ENCODE measurements at places on chromosomes 3 and 15.

- DNase-seq: no peak
These were observed 6.2 kb upstream of the ISLR2 start for GRCh38 chr15:74124196-74124595.

GRCh38 chr15:32218666-32219065 lies 184.4 kb downstream of the GOLGA8K start:
- DNase-seq: no peak

- DNase-seq: no peak
These were observed 9.4 kb downstream of the IGSF11 start for GRCh38 chr3:119025171-119025795.

- DNase-seq: no peak
These were observed 815 bp upstream of the GRM2 start for GRCh38 chr3:51706021-51706485.

DNA sequence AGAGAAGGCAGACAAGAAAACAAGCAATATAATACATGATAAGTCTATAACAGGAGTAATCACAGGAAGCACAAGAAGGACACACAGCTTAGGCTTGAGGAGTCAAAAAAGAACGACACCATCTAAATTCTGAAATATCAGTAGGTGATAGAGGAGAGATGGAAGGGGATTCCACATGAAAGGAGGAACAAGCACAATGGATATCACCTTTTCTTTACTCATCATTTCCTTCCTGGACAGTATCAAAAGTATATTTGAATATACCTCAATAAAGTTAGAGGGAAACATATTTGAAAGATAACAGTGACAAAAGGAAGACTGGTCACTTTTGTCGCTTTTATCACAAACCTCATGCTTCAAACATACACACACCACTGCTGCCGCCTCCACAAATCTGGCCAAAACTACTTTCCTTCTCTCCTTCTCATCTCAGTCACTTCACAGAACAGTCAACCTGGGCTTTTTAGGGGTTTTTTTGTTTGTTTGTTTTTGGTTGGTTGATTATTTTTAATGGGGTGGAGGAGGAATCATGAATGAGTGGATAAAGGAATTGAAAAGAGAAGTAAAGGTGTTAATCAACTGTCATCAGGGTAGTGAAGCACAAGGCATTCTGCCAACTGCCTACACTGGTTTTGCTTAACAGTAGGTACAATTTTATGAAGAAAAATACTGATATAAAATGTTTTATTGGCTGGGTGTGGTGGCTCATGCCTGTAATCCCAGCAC lies 18.5 kb downstream of the DENND4A start:
- no peak for DNase-seq

DNA sequence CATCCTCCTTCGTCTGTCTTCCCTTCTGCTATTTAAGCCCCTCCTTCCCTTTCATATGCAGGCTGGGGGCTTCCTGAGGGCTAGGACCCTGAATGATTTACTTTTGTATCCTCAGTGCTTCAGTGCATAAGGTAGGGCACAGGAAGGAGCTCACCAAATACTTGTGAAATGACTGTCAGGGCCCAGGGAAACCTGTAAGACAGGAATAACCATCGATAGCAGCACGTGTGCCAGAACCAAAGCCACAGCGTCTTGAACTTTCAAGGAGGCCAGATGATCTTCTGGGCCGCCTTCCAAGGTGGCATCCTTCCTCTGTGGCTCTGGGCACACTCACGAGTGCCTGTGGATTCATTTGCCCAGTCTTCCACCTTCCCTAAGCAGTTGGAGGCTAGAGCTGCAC lies 3.9 kb downstream of the TMED3 start:
- DNase-seq: no peak

GRCh38 chr3:168054447-168054846 lies 41.3 kb downstream of the GOLIM4 start:
- DNase-seq: no peak

DNA sequence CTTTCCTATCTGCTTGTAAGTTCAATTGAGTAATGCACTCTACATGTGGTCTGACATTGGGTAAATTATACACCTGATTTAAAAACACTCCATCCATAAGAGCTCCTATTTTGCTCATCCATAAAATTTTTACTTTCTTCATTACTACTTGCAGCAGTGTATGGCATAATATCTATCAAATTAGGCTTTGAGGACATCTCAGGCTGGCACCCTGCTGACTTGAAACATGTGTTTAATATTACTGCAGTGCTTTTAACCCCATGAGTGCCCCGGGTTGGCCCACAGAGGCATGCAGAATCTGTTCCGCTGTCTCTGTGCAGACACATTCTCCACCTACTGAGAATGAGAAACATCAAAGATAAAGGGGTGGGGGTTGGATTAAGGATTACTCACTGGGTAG lies 249.9 kb upstream of the DNAJC19 start:
- DNase-seq: no peak

DNA sequence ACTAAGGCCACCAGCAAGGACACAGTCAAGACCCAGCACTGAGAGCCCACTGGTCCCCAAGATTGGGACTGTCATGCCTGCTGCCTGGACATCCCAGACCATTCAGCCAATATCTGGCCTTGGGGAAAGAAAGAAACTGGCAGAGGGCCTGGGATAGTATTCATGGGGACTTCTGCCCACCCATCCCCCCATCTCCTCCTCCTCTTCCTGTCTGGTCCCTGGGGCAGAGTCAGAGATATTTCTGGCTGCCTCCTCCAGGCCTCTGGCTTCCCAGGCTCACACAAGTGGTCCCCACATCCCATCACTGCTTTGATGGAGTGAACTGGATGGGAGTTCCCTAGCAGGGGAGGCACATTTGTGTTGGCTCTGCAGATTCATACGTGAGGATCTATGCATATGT lies 4.2 kb upstream of the RASL12 start:
- DNase-seq: no peak

DNA sequence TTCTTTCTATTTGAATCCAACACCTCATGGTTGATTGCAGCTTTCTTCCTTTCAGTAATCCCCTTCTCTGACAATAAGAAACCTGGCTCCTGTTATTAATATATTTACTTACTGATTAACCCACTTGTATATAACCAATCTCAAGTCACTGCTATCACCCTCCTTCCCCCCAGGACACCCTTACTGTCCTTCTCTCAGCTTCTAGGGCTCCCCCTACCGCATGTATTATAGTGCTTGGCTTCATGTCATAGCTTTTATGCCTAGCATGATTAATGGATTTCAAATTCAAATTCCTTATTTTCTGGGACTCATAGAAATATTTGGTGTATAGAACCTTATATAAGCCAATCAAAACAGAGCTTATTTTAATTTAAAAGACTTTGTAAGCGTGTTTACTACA lies 75.7 kb upstream of the BNIP2 start:
- DNase-seq: no peak

DNA sequence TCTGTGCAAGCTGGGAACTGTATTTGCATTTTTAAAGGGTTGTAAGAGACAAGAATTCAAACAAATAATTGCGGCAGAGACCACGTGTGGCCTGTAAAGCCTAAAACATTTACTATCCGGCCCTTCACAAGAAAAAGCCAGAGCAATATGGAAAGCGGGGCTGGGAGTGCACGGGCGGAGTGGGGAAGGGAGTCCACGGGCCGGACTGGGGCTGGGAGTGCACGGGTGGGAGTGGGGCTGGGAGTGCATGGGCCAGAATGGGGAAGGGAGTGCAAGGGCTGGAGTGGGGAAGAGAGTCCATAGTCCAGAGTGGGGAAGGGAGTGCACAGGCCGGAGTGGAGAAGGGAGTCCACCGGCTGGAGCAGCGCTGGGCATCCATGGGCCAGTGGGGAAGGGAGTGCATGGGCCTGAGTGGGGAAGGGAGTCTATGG lies 41.2 kb downstream of the KLF15 start:
- no peak for DNase-seq

GRCh38 chr3:13836658-13837587 lies 42.9 kb downstream of the WNT7A start:
- no peak for DNase-seq

DNA sequence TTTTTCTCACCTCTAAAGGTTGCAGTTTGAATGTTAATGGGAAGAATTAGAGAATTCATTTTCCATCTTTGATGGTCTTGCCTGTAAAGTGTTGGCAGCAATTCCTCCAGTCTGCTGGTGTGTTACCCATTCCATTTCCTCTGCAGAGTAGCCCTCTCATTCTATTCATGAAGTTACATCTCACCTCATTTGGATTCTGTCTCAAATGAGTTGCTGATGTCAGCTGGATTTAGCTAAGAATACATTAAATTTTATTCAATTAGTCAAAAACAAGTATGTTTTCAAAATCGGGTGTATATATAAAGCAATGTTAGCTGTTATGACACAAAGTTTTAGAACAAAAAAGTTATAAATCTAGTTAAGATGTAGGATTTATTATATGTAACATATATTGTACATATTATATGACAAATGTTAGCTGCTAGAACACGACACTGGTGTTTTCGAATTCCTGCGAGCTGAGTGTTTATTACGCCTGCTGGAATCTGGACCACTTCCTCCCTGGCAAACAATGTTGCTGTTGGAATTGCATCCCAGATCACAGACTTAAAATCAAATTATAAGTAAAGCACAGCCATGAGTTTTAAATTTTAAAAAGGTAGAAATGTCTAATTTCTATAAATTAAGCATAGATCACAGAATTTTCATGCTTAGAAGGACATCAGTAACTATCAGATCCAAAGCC lies 516.2 kb downstream of the OCA2 start:
- DNase-seq: no peak

- DNase-seq: no peak
These were observed 48.4 kb downstream of the SLC41A3 start for GRCh38 chr3:126035362-126036050.

DNA sequence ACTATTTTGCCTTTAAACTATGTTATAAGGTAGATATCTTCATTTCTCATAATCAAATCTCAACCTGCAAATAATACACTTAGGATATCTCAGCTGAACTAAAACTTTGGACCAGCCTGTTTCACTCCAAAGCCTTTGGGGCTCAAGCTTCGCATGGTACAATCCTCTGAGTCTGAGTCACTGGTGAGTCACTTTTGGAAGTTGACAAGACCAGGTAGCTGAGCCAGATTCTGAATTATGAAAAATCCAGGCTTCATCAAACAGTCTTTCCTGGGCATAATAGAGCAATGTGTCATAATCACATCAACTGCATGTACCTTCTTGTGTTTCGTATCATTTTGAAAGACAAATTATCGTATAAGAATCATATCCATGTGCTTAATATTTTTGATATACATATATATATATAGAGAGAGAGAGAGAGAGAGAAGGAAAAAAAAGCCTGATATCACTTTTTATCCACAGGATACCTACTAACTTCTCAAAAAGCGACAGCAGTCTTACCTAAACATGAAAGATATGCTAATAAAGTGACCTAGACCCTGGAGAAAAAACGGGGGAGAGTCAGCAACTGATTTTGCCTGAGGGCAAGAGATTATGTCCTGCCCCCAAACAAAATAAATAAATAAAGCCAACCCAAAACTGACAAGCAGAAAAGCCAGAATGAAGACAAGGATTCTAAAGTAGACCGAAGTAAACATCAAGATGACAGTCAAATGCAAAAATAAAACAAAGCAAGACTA lies 263.9 kb upstream of the TGFBR2 start:
- DNase-seq: no peak

DNA sequence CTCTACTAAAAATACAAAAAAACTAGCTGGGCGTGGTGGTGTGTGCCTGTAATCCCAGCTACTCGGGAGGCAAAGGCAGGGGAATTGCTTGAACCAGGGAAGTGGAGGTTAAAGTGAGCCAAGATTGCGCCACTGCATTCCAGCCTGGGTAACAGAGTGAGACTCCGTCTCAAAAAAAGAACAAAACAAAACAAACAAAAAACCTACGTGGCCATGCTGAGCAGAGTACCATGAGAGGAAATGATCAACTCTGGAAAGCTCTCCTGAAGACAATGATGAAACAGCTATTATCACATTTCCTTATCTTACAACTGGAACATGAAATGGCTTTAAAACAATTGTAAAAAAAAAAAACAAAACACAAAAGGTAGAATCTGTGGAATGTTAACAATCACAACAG lies 75.2 kb downstream of the CHSY1 start:
- DNase-seq: no peak

DNA sequence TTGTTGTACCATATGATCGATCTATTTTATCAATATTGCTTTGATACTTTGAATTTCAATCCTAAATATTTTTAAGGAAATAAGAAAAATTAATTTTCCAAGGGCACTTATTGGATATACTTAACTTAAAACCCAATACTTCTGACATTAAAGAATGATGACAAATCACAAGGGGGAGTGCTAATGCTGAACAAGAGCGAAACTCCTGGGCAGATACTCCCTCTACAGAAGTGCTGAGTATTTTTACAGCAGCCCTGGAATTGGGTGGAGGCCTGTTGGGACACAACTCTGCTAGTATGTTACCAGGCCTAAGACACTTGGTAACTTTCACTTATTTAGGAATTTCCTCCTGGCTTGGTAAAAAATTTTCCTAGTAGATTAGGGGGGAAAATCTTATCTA lies 46.2 kb downstream of the DENND6A start:
- DNase-seq: no peak

DNA sequence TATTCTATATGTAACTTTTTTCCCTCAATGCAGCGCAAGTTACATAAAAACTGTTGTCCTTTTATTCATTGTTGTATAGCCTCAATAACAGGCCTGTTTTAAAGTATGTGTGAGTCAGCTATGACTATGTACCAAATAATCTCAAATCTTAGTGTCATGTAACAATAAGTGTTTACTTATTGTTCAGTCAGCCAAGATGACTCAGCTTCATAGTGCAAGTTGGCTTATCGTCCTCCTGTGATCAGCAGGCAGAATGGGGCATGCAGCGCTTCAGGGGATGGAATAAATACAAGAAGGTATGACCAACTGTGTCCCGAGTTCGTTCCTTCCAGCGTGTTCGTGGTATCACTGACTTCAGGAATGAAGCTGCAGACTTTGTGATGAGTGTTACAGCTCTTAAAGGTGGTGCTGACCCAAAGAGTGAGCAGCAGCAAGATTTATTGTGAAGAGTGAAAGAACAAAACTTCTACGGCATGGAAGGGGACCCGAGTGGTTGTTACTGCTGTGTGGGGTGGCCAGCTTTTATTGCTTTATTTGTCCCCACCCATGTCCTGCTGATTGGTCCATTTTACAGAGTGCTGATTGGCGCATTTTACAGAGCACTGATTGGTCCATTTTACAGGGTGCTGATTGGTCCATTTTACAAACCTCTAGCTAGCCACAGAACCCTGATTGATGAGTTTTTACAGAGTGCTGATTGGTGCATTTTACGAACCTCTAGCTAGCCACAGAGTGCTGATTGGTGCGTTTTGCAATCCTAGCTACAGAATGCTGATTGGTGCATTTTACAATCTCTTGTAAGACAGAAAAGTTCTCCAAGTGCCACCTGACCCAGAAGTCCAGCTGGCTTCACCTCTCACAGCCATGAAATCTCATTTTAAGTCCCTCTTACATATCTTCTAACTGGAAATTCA lies 1016.0 kb downstream of the MCTP2 start:
- no peak for DNase-seq
